ENCODE measurements at places on chromosomes 1 and 21. TPM values are rescaled to one million over a fixed set of nuclear protein-coding genes. Genes with fewer than 3 reads are reported as not detected.

KRTAP19-4 gene
- total RNA-seq, result not detected

DPT gene
- not detected for total RNA-seq

GBP4 gene
- 13.9 TPM for total RNA-seq

TMEM51 gene
- total RNA-seq, result 10.2 TPM

MAP10 gene
- 1.2 TPM for total RNA-seq

ANGPTL7 gene
- not detected for total RNA-seq

SLAMF1 gene
- total RNA-seq, result not detected

PADI2 gene
- 0.17 TPM for total RNA-seq

HRNR gene
- not detected for total RNA-seq

BATF3 gene
- total RNA-seq, result 1.7 TPM

FMO3 gene
- total RNA-seq, result 0.37 TPM

HSD3B2 gene
- not detected for total RNA-seq

AKNAD1 gene
- not detected for total RNA-seq

FCGR1A gene
- total RNA-seq, result not detected

ADORA3 gene
- total RNA-seq, result not detected

DCST2 gene
- 0.17 TPM for total RNA-seq

LMOD1 gene
- total RNA-seq, result not detected

HLX gene
- total RNA-seq, result 20.8 TPM

HCRTR1 gene
- 4.6 TPM for total RNA-seq

GBP6 gene
- not detected for total RNA-seq

IGSF21 gene
- not detected for total RNA-seq

TFAP2E gene
- 0.14 TPM for total RNA-seq

ETNK2 gene
- 10.7 TPM for total RNA-seq

MUL1 gene
- total RNA-seq, result 41.0 TPM

GPR89B gene
- 16.0 TPM for total RNA-seq

UBL4B gene
- not detected for total RNA-seq

KRTAP12-2 gene
- not detected for total RNA-seq

C1QB gene
- total RNA-seq, result not detected

SCYL3 gene
- 11.6 TPM for total RNA-seq

DPH2 gene
- 24.2 TPM for total RNA-seq

CELA3A gene
- total RNA-seq, result not detected

AMY1C gene
- not detected for total RNA-seq

TSACC gene
- total RNA-seq, result not detected

Data from dermis blood vessel endothelial cell (primary cell).